Lung (tissue), 17 donors: ENCODE measurements at places on chromosomes 12 and 14. TPM values are rescaled to one million over a fixed set of nuclear protein-coding genes. Genes with fewer than 3 reads are reported as not detected.

CLEC1B gene
- total RNA-seq = 2.2 TPM

THAP2 gene
- total RNA-seq = 10.5 TPM

DNA sequence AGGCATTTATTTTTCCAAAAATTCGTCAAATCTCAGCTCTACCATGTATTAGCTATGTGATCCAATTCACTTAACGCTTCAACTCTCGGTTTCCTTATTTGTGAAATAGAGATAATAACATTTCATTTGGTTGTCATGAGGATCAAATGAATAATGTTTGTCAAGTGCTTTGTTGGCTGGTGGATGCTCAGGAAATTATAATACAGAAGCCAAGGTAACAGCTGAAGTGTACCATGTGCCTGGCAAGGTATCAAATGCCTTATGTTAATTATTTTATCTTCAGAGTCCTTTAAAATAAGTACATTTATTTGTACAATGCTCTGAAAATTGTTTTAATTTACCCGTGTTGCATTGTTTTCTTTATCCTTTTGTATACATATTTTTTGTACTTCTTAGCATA, 6.1 kb upstream of the PRKCH start:
- DNase-seq = no peak

- no peak for DNase-seq
Measured at GRCh38 chr14:70893858-70894291, 13.4 kb upstream of the PCNX1 start.

- no peak for DNase-seq
Measured at GRCh38 chr12:130286741-130287440, 50.8 kb upstream of the PIWIL1 start.
